Activated T-helper 2 cell treated with anti-CD3 and anti-CD28 coated beads, Interferon-gamma antibody, Interleukin-2, Interleukin-4, amounts not matched to agents 10 μg/mL and 5 μg/mL and 100 μg/mL, durations not matched to agents 14 hours and 24 hours and 36 hours (primary cell): ENCODE measurements at places on chromosomes 12 and 14. TPM values are rescaled to one million over a fixed set of nuclear protein-coding genes. Genes with fewer than 3 reads are reported as not detected.

CD69 gene
- total RNA-seq, result 70.9 and 72.2 TPM in 2 replicates

DNA sequence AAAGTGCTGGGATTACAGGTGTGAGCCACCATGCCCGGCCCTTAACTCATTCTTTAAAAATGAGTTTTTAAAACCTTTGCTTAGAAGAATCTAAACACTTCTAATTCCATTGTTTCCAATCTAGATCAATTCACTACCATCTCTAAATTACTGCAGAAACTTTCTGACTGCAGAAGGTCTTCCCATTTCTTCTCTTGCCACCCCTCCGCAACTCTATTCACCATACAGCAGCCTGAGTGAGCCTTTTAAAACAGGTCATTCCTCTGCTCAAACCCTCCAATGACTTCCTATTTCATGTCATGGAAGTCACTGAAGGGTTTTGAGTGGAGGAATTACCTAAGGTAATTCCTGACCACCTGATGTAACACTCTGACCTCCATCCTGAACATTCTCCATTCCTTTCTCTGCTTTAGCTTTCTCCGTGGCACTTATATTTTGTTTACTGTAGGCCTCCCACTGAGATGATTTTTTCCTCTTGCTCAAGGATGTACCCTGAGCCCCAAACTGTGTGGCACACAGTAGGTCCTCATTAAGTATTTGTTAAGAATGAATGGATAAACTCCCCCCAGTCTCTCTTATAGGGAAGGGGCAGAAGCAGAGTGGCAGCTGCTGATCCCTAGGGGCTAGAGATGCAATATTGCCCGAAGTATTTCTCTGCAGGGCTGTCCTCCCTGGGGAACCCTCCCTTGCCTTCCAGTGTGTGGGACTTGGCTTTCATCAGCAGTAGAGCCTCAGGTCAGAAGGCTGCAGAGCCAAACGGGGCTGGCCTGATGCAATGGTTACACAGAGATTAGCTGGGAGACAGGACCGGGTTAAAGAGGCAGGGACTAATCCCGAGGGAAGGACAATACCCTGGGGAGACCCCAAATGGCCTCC, 1.2 kb downstream of the DDIT3 start:
- DNase-seq, result no peak

DNA sequence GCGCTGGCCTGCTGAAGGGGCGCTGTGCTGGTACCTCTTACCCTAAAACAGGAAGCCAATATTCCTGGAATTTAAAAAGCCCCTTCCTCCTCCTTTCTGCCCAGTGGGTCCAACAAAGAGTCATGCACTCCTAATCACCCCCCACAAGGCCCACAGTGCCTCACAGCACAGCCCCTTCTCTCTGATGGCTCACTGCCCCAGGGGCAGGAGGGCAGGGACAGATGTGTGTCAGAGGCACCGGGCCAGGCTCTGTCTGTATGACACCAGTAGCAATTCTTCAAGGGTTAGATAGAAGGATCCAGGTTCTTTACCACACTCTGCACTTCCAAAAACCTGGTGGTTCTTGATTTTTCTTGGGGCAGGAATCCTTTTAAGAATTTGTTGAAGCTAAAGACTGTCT, 8.9 kb downstream of the MYH6 start:
- DNase-seq, result no peak

PPFIA2 gene
- not detected in 2 replicates for total RNA-seq

GRCh38 chr12:100857418-100857817, 62.8 kb downstream of the ANO4 start:
- DNase-seq, result no peak
